ENCODE measurements at places on chromosomes 7 and 10. TPM values are rescaled to one million over a fixed set of nuclear protein-coding genes. Genes with fewer than 3 reads are reported as not detected.

UFSP1 gene
- total RNA-seq: 3.0 TPM

GRCh38 chr10:93473804-93474472, 8.2 kb downstream of the MYOF start:
- DNase-seq: no peak

GRCh38 chr10:128530301-128530700, 404.1 kb upstream of the MKI67 start:
- DNase-seq: no peak

EBF3 gene
- total RNA-seq: not detected

IL6 gene
- 0.53 TPM for total RNA-seq

DNA sequence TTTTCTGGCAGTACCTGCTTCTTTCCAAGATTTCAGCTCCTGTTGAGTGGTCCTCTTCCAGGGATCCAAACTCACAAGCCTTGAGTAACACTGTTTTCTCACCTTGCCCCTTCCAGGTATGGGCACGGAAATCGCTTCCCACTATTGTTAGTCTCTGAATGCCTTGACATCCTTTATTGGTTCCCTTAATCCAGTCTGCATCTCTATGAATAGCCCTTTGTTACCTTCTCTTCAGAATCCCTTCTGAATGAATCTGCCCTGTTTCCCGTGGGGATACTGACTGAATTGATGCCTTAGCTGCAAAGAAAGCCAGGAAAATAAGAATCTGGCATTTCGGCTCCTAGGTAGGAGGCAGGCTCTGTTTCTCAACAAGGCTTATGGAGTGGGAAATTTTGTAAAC, 467.7 kb downstream of the PLXNA4 start:
- no peak for DNase-seq

- DNase-seq: peak; percentile 61
Observed at GRCh38 chr10:5976512-5977470, 552 bp downstream of the IL15RA start.

SRGN gene
- total RNA-seq: 474 TPM

TMEM229A gene
- not detected for total RNA-seq

- no peak for DNase-seq
Observed at GRCh38 chr10:84826704-84827103, 498.3 kb downstream of the CCSER2 start.

PIP gene
- not detected for total RNA-seq

THAP5 gene
- total RNA-seq: 28.7 TPM

BPGM gene
- total RNA-seq: 29.3 TPM

DNA sequence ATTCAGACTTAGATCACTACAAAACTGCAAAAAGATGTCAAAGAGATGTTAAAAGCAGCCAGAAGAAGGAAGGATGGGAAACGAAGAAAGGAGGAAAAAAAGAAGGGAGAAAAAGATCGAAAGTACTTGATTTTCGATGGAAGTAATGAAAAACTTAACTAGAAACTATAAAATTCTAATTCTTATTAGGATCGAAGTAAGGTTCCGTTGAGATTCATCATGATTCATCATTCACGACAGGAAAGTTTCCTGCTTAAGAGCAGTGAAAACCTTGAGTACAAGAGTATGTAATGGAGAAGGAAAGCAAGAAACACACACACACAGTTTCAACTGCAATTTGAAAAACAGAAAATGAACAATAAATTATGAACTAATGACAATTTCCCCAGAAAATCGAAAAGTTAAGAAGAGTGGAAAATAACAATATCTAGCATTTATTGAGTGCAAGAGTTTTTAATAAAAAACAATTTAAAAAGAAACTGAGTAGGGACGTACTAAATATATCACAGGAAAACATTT, 1.1 kb upstream of the ING3 start:
- DNase-seq: no peak

GRCh38 chr10:91536111-91536510, 96.8 kb downstream of the PPP1R3C start:
- no peak for DNase-seq
